ENCODE measurements at places on chromosomes 2 and 18.

DNA sequence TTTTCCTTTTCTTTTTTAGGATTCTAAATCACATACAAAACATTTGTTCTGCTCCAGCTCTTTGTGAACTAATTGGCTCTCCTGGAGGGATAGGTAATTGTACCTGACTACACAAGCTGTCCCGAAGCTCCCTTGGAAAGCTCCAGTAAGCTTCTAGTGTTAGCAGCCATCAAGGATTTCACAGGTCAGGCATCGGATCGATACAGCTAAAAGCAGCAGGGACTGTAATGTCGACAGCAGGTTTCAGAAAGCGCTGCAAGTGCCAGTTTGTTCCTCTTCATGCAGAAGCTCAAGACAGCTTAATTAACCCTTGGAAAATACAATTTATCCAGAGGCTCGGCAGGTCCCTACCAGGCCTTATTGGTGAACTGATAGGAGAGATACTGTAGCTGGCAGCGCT lies 87.2 kb upstream of the VRK2 start:
- no peak for DNase-seq

- DNase-seq = no peak
Measured at GRCh38 chr2:176167398-176167797, 10.3 kb downstream of the HOXD3 start.

- no peak for DNase-seq
Measured at GRCh38 chr2:11903085-11903606, 156.7 kb downstream of the LPIN1 start.

GRCh38 chr2:11375689-11376027 lies 31.2 kb upstream of the ROCK2 start:
- no peak for DNase-seq

GRCh38 chr18:55497825-55498403 lies 90.1 kb downstream of the TCF4 start:
- no peak for DNase-seq

- no peak for DNase-seq
Measured at GRCh38 chr2:124664363-124664762, 639.3 kb downstream of the CNTNAP5 start.

- peak; percentile 49 for DNase-seq
Measured at GRCh38 chr2:199100326-199101110, 357.2 kb downstream of the SATB2 start.

DNA sequence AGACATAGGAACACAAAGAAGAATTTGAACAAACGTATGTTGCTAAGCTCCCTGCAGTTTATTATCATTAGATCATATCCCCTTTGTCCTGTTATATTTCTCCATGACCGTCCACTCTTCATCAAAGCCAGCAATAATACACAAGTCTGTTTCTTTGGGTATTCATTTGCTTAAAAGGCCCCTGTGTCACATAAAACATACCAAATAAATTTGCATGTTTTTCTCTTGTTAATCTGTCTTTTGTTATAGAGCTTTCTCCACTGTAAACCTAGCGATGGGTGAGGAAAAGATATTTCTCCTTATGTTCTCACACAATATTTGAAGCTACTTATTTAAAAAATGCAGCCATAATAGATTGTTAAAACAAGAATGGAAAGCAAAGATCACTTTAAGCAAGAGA lies 42.9 kb upstream of the REL start:
- DNase-seq = no peak

GRCh38 chr2:165877565-165878550 lies 75.7 kb downstream of the TTC21B start:
- DNase-seq = no peak

DNA sequence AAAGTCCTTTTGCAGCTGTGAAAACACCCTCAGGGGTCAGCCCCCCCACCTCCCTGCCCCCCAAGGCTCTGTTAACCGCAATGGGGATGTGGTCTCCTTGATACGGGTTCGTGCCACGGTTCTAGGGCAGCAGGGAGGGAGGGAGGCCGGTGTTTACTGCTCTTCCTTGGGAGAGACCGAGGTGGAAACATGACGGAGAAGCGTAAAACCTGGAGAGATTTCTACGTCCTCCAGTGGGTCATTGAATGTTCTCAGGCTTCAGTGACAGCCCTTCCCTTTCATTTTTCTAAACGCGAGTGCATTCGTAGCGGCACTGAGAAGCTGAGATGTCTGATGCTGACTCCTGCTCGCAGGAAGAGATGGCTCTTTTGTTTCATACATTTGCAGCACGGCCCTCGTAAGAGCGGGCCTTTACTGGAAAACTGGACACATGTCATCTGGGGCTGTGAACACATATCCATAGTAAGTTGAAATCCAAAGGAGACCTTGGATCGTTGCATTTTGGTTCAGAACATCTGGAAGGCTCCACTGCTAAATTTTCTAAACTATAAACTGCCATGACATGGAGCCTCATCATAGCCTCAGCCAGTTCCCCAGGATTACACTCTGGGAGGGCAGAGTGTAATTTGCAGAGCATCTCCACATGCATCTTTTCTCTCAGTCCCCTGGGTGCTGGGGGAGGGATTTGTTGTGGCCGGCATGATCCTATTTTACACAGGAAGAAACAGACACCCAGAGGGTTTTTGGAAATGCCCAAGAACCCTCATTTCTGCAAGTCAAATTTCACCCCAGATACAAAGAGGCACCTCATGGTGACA lies 40.6 kb upstream of the HDAC4 start:
- DNase-seq = peak; percentile 48

DNA sequence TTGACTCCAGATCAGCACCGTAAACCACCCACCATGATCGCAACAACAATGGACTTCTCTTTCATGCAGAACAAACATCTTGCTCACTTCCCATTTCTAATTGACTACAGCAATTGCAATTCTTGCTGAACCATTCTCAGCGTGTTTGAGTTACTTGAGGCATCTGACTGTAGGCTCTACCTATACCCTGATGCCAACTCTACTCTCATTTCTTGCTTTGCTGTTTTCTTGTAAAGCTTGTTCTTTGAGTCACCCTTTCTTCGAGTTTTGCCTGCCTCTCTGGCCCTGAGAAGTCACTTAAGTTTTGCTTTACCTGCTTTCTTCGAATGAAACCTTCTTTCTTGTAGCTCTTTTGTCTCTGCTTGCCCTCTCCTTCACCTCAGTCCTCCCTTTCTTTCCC lies 160.5 kb upstream of the RND3 start:
- no peak for DNase-seq

- DNase-seq = no peak
Measured at GRCh38 chr2:42196403-42197267, 27.5 kb downstream of the EML4 start.

DNA sequence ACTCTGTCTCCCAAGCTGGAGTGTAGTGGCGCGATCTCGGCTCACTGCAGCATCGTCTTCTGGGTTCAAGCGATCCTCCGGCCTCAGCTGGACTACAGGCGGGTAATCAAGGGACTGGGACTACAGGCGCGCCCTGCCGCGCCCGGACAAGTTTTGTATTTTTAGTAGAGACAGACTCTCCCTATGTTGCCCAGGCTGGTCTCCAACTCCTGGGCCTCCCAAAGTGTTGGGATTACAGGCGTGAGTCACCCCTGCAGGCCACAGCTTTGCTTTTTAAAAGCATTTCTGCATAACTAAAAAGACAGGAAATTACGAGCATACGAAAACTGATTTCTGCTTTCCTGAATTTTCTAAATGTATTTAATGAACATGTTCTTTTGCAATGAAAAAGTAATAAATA lies 916 bp upstream of the OSBPL1A start:
- DNase-seq = no peak

GRCh38 chr2:176085861-176086771 lies 2.4 kb upstream of the EVX2 start:
- peak; percentile 75 for DNase-seq

GRCh38 chr2:28475088-28475595 lies 20.7 kb upstream of the PLB1 start:
- no peak for DNase-seq

- peak; percentile 26 for DNase-seq
Measured at GRCh38 chr18:79965119-79965902, 868 bp downstream of the HSBP1L1 start.

DNA sequence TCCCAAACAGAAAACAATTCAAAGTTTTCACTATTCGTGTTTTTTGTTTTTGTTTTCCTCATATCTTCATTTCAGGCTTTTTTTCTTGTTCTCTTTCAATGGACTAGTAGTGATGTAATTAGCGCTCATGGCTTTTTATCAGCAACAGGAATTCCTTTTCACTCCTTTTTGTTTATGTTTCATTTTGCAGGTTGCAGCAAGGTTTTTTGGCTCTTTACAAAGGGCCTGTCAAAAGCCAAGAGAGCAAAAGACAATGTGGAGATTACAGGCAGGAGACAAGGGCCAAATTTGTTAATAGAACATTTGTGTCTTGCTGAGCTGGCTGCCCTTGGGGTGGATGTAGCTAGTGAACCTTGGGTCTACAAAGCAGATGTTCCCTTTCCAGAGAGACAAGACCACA lies 467.4 kb upstream of the CDH20 start:
- DNase-seq = no peak

GRCh38 chr2:26314243-26314642 lies 31.7 kb upstream of the SELENOI start:
- DNase-seq = no peak

DNA sequence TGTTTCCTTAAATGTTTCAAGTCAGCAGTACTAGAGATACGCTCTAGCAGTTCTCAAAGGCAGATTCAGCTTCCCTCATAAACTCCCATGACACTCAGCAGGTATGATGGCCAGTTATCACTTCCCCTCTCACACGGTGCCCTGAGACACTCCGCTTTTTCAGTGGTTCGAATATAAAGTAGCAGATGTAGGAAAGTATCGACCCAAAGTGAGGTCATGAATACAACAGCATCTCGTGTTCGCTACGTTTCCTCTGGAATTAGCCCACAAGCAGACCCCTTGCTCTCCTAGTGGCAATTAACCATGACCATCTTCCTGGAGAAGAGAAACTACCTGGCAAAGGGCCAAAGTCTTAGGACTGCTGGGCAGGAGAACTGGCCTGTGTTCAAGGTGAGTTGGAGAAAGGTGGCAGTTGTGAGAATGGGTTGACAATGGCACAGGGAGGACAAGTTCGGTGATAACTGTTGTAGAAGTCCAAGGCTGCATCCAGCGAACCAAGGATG lies 9.3 kb upstream of the AGBL5 start:
- peak; percentile 52 for DNase-seq

DNA sequence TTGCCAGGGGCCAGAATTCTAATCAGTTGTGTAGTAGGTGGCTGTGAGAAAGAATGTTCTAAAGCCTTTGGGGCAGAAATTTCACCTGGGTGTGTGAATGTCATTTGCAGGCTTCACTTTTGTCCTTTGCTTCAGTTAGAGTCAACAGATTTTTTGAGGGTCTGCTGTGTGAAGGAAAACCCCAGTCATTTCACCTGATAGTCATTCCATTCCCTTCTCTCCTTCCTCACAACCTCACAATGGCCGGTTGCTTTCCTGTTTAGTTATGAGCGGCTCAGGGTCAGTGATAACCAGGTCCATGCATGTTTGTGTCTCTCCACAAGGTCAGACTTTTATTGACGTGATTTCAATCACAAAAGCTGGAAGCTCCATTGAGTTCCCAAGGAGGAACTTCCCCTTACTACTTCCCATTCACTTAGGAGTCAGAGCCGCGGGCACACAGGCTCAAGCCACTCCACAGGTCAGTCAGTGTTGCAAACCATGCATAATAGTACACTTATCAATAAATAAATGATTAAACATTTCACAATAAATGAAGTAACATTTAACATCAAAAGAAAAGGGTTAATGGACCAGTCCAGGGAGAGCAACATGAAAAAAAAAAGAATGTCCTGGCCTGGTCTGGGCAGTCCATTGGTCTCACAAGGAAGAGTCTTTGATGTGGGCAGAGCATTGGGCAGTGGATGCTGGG lies 74.3 kb downstream of the NPAS2 start:
- no peak for DNase-seq

- DNase-seq = no peak
Measured at GRCh38 chr18:40576507-40577115, 1378.4 kb upstream of the PIK3C3 start.

GRCh38 chr2:235898766-235899165 lies 269.4 kb downstream of the GBX2 start:
- DNase-seq = no peak

- no peak for DNase-seq
Measured at GRCh38 chr2:42652086-42652485, 83.7 kb downstream of the MTA3 start.

DNA sequence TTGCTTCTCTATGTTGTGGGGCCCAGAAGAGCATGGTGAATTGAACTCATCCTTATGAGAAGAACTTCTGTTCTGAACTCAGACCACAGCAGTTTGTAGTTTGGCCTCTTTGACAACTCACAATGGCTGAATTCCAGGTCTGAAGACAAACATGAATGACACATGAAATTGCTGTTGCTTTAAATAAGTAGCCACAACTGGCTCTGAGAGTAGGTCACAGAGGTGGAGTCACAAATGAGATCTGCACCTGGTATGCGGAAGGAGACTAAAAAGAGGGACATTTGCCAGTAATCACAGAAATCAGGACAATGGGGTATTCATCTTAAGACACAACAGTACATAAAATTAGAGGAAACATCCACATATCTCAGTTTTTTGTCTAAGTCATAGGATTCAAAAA lies 290.3 kb upstream of the MMADHC start:
- DNase-seq = no peak

- DNase-seq = no peak
Measured at GRCh38 chr2:25838152-25838756, 40.0 kb downstream of the ASXL2 start.

GRCh38 chr2:213086050-213086449 lies 65.4 kb downstream of the IKZF2 start:
- no peak for DNase-seq

- DNase-seq = no peak
Measured at GRCh38 chr2:109304731-109305470, 175.9 kb downstream of the SH3RF3 start.

- no peak for DNase-seq
Measured at GRCh38 chr2:194385376-194385775, 1271.7 kb upstream of the SLC39A10 start.

DNA sequence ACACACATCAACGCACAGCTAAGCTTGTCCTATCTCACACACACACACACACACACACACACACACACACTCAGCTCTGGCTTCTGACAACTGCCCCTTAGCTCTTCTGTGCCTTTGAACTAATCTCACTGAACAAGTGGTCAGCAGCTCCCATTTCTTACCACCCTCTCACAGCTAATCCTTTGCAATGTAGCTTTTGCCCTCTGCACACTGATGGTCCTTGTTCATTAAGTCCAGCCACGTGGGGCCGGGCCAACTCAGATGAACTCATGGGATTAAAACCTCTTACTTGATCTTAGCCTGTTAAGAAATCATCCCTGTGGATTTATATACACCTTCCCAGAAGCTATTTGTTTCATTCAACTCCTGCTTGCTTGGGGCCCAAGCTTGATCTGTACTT lies 36.6 kb downstream of the DPYSL5 start:
- DNase-seq = no peak

DNA sequence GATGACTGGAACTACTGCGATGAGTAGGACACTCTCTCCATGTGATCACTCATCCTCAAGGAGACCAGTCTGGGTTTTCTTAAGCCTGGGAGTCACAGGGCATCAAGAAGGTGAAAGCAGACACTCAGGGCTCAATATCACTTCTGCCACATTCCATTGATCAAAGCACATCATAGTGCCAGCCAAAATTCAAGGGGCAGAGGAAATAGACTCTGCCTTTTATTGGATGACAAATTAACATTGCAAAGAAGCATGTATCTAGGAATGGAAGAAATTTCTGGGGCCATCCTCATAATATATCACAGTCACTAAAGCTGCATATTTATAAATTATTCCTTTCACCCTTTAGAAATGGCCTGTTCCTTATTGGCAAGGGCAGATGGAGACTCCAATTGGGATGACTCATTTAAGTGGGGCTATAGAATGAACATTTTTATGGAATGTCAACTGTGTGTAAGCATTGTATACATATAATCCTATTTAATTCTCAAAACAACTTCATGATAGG lies 114.8 kb upstream of the CDC42EP3 start:
- no peak for DNase-seq

GRCh38 chr18:48673456-48673852 lies 134.6 kb downstream of the CTIF start:
- no peak for DNase-seq
